ENCODE measurements at places on chromosomes 7 and 10.

DNA sequence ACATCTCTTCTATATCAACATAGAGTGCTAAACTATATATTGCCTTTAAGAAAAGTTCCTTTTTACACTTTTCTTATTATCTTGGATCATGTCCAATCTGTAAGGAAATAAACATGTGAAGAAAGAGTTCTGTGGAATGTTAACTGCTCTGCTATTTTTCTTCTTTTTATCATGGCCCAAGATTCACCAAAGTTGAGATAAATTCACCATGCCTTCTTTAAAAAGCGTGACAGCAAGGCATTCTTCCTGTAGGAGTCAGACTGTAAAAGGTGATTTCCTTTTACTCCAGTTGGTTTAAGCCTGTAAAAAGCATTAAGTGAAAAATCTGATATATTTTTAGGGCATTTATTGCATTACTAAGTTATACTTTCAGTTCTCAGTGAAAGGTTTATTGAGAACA lies 165.7 kb upstream of the FZD1 start:
- DNase-seq: no peak

DNA sequence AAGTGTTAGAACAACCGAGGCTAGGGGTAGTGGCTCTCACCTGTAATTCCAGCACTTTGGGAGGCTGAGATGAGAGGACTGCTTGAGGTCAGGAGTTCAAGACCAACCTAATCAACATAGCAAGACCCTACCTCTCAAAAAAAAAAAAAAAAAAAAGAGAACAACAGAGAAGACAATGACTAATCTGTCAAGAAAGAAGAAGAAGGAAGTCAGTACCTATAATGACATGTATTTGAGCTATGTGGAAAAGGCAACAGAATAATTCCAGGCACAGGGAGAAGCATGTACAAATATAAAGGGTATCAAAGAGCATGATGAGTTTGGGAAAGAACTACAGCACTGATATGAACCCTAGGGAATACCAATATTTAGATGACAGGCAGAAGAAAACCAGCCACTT lies 27.5 kb downstream of the COPG2 start:
- no peak for DNase-seq

DNA sequence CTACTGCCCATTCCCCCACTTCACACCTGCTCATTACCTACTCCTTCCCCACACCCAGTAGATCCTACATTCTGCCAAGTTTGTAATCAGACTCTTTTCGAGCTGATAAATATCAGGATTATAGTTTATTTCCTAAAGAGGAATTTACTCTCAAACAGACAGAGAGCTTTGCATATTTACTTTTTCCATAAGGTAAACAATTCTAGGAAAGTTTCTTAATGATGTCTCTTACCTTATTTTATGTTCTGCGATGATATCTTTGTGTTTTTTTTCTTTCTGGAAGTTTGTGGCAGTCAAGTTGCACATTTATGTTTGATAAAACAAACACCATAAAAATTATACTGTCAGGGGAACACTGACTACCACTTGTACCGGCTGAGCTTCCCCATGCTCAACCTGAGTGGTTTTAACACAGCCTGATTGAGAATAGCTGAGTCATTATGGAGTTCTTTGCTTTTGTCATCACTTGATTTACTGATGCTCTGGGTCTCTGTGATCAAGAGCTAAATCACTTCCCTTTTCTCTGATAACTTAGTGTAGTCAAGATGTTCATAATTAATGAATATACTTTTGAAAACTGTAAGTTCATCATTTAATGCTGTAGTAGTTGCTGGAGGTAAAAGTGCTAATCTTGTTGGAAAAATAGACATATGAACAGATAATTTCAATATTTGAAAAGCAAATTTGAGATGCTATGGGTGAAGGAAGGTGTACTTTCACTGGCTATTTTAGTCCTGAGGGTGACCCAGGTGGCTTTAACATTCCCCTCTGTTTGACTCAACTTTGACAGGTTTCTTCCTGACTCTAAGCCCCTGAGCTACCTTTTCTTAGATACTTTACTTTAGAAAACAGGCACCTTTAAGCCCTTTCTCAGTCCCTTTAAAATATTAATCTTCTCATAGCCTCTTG lies 1034.5 kb upstream of the LRRTM3 start:
- no peak for DNase-seq

GRCh38 chr7:35258125-35258867 lies 4.4 kb upstream of the TBX20 start:
- no peak for DNase-seq

DNA sequence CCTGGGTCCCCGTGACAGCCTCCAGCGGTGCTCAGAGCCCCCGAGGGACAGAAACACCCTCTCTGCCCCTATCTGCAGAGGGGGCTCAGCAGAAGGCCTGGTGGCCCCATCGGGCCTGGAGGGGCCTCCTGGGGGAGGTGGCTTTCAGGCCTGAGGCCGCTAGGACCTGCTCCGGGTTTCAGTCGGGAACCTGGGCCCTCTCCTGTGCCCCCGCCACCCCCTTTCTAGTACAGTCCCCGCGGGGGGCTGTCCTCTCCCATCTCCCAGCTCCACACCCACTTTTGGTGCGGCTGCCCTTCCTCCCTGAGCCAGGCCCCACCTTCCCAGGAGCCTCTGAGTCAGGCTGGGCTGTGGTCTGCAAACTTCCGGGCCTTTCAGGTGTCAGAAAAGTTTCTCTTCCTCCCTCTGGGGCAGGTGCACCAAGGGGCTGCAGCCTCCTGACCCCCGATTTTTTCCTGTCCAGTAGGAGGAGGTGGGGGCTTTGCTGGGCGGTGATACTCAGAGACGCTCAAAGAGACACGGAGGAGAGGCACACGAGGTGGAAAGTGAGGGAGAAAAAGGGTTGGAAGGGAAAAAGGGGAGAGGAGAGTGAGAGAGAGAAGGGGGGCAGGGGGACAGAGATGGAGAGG lies 692 bp downstream of the CARD11 start:
- DNase-seq: no peak

Measured in globus pallidus (tissue), 1 donor.